ENCODE measurements at places on chromosomes 4 and X.

GRCh38 chrX:13520936-13521335, 48.5 kb upstream of the EGFL6 start:
- no peak for DNase-seq

- DNase-seq, result no peak
Measured at GRCh38 chr4:180947425-180947824, 1295.8 kb upstream of the TENM3 start.

GRCh38 chrX:39144323-39144722, 343.1 kb downstream of the MID1IP1 start:
- DNase-seq, result no peak

- no peak for DNase-seq
Measured at GRCh38 chr4:100981447-100982204, 365.7 kb downstream of the PPP3CA start.

DNA sequence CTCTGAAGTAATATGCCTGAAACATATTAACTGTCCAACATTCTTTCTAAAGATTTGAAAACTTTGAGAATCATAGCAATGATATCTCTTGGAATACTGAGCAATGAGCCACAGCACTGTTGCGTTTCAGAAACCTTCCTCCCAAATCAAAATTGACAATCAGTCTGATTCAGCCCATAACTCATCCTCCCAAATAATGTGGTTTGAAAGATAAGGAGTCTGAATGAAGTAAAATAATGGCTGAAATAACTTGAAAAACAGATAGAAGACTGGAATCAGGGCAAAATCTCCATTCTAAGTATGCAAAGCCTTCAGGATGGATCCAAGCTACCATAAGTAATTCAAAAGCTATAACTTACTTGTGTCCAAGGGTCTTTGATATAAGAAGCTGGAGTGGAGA, 98.6 kb upstream of the PLS3 start:
- no peak for DNase-seq

- DNase-seq, result no peak
Measured at GRCh38 chr4:73308286-73308685, 49.7 kb upstream of the ANKRD17 start.

- DNase-seq, result no peak
Measured at GRCh38 chr4:123699880-123700771, 303.5 kb downstream of the SPRY1 start.

DNA sequence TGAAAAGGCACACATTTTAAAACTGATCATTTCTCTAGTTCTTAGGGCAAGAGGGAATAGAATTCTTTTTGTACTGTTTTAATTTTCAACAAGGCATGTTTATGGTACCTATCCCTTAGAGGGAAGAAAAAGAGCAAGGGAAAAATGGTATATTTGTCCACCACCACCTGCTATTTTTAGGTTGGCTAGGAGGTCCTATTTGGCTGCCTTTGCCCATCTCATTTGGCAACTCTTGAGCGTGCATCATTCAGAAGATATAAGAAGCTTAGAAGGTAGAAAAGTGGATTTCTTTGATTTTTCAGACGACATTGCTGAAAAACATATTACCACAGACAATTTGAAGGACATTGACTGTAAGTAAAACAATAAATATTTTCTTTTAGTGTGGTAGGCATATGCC, 69.0 kb downstream of the DCK start:
- DNase-seq, result no peak

- DNase-seq, result no peak
Measured at GRCh38 chrX:55815546-55815945, 98.0 kb downstream of the RRAGB start.

DNA sequence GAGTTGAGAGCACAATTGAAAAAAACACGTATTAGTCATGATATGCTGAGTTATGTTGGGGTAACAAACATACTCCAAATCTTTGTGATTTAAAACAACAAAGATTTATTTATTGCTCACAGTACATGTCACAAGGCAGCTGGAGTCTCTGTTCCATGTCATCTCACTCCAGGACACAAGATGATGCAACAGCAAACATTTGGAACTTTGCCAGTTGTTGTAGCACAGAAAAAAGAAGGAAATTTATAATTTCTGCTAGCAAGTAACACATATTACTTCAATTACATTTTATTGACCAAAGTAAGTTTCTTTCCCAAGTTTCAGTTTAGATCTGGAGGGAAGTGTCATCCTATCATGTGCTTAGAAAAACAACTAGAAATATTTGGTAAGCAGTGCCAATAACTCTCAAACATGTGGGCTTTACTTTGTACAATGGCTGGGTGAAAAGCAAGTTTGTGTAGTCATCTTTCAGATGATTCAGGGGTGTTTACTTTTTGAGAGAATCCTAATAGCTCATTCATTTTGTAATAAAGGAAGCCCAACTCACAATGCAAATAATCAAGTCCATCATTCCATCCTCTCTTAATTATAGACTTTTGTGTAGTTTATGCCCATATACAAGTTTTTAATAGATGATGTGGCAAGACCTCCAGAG, 452.3 kb downstream of the ZIC3 start:
- no peak for DNase-seq

DNA sequence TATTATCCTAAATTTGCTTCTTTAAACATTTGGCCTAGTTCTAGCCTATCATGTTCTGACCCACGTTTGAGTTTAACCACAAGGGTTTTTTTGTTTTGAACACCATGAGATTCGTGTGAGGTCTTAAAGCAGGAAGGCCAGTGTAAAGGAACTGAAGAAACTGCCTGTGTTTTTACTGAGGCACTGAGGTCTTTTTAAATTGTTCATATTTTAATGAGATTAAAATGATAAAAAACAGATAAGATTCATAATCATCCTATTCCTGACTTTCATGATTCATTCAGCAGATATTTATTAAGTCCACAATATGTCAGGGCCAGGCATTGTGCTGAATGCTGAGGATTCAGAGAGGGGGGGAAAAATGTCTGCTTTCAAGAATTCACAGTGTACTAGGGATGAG, 3.2 kb downstream of the RPS6KA3 start:
- DNase-seq, result no peak

DNA sequence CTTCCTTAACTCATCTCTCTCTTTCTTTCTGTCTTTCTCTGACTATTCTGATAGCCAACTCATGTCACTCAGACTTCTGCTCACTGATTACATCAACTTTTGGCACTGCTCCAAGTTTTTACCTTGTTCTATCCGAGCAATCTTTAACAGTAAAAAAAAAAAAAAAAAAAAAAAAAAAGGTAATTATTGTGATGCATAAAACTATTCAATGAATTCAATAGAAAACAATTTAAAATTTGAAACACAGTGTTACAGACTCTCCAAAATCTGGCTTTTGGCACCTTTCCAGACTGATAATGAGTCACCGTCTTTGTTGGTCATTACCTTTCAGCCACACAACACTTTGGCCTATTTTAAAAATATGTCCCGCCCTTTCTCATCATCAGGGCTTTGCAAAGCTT, 229.5 kb downstream of the GALNTL6 start:
- DNase-seq, result no peak

- no peak for DNase-seq
Measured at GRCh38 chr4:73434311-73434710, 1.7 kb upstream of the AFP start.
